ENCODE measurements at places on chromosomes 7 and 10. TPM values are rescaled to one million over a fixed set of nuclear protein-coding genes. Genes with fewer than 3 reads are reported as not detected.

DNA sequence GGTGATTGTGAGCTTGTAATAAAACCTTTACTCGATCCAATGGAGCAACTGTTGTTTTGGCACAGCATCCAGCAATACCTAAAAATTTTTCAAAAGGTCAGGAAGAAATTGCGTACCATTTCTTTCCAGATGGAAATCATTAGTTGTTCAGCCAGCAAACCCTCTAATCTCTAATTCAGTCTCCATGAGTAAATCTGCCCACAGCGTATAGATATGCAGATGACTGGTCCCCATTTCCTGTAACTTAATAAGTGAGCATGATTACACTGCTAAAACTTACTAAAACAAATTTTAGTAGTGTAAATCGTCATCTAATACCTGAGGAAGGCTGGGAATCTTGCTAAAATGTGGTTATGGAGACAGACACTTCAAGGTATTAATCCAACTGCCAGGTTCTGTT lies 10.6 kb downstream of the SLC25A16 start:
- no peaks in the 10 kb centered on the region for H3K27me3 ChIP-seq
- H3K4me3 ChIP-seq: no peak overlapping the region
- H3K4me1 ChIP-seq: no peaks in the 10 kb centered on the region
- no peak overlapping the region for H3K27ac ChIP-seq

GRCh38 chr7:103871473-103871872 lies 118.0 kb downstream of the RELN start:
- H3K27me3 ChIP-seq: no peaks in the 10 kb centered on the region
- H3K36me3 ChIP-seq: no peaks in the 10 kb centered on the region
- DNase-seq: no peak
- H3K4me1 ChIP-seq: no peaks in the 10 kb centered on the region
- no peak overlapping the region for H3K27ac ChIP-seq

Gene FKBP6
- total RNA-seq: not detected

DNA sequence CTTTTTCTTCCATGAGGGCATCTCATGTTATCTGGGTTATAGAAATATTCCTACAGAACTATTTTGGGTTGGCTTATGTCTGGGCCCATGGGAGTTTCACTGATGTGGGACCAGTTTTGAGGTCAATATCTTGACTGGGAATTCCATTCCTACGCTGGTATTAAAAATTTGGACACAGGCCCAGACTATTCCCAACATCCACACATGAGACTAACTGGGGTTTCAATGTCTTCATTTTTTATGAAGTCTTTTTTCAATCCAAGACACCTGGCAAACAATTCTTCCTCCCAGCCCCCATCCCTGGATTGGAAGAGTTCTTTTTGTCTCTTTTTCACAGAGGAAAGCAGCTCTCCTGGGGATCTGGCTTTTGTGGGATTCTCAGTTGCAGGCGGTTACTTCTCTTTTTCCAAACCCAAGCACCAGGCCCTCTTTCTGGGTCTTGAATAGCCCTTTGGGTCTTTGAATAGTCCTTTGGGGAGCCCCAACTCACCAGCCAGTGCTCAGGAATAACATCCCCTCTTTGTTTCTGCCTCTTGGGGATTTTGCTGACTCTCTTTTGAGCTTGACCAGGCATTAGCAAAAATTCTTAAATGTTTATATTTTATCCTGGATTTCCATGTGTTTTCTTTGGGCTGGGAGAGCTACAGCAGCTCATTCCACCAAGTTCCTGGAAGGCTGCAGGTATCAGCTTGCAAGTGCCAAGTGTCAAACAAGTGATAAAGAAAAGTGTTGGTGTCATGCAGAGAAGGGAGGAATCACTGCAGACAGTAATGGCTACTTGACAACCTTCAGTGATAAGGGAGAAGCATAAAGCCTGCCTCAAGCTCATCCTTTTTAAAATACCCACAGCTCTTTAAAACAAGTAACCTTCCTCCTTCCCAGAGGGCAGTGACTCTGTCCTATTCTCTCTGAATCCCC lies 234.3 kb downstream of the ADAM12 start:
- no peaks in the 10 kb centered on the region for H3K27me3 ChIP-seq
- H3K36me3 ChIP-seq: no peaks in the 10 kb centered on the region
- H3K27ac ChIP-seq: no peak overlapping the region
- H3K4me1 ChIP-seq: no peaks in the 10 kb centered on the region
- no peak for DNase-seq

DNA sequence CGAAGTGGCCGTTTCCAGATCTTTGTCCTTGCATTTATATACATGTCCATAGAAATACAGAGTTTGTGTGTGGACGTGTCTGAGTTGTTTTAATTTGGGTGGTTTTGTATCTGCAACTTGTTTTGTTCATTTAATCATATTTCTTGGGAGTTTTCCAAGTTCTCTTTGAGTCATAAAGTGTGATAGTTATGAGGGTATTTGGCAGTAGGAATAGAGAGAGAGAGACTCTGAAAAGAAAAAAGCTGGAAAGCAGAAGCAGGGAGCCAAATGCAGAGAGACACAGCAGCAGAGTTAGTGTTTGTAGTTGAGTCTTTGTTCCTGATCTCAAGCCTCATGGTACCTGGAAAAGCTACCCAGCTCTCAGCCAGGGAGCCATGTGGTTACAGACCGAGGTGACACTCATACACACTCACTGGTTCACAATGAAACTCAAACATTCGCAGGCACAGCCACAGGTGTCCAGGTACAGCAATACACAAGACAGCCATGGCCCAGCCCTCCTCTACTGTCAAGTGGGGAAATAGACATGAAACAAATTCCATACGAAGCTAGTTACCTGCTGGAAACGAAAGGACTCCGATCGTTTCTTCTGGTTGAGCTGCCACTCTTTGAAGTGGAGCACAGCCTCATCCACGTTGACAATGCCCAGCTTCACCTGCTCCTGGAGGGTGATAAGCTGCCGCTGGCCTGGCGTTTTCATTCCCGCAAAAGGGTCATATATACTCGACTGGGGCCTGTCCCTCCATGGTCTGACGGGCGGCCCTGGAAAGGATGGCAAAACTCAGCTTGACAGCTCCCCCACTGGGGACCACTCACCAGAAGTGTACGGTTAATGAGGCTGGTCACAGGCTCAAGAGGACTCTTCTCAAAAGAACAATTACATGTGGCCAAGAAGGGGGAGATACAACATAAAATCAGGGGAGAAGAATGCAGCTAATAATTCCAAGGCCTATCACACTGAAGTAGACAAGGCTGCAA lies 33.3 kb upstream of the TM9SF3 start:
- H3K4me1 ChIP-seq: no peaks in the 10 kb centered on the region
- no peaks in the 10 kb centered on the region for H3K36me3 ChIP-seq
- H3K27me3 ChIP-seq: no peaks in the 10 kb centered on the region

Gene FANK1
- total RNA-seq: 1.8 TPM

DNA sequence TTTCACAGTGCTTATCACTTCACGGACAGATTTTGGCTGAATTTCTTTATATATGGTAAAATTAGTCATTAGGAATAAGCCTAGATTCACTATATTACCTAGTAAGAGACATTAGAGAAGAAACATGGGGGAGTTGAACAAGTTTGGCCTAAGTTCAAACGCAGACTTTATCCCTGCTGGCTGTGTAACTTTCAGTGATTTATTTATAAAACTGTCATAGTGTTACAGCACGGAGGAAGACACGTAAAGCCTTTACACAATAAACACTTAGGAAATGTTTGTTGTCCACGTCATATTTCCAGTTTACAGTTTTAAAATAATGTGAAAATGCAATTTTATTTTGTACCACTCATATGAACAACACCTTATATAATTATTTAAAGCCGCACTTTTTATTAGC lies 661.5 kb downstream of the MAGI2 start:
- H3K4me3 ChIP-seq: no peak overlapping the region
- H3K36me3 ChIP-seq: no peaks in the 10 kb centered on the region
- no peaks in the 10 kb centered on the region for H3K4me1 ChIP-seq
- H3K27me3 ChIP-seq: no peaks in the 10 kb centered on the region
- no peak for DNase-seq

Gene TMEM120A
- 75.1 TPM for total RNA-seq

DNA sequence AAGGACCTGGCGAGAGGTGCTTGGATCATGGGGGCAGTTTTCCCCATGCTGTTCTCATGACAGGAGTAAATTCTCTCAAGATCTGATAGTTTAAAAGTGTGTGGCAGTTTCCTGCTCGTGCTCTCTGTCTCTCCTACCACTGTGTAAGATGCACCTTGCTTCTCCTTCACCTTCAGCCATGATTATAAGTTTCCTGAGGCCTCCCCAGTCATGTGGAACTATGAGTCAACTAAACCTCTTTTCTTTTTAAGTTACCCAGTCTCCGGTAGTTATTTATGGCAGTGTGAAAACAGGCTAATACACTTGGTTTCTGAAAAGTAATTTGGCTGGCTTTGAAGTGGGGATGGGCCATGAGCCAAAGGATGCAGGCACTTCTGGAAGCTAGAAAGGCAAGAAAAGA lies 268.0 kb upstream of the KAT6B start:
- no peak overlapping the region for H3K27ac ChIP-seq
- H3K36me3 ChIP-seq: no peaks in the 10 kb centered on the region
- H3K27me3 ChIP-seq: no peaks in the 10 kb centered on the region
- DNase-seq: no peak
- H3K4me3 ChIP-seq: no peak overlapping the region
- no peaks in the 10 kb centered on the region for H3K4me1 ChIP-seq

DNA sequence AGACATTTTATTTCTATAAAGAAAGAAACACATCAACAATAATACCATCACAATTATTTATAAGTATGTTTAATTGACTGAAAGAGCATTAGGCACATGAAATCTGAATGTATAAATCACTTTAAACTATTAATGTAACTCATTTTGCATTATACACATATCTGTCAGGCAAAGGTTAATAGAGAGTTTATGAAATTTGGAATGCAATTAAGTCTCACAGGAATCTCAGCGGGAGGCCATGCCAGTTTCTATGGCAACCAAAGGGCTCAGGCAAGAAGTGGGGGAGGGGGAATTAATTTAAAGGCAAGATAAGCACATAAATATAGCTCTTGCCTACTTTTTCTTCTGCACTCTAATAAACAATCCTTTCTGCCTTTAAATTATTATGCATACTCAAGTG lies 152.6 kb downstream of the SLC16A9 start:
- no peak for DNase-seq
- no peak overlapping the region for H3K4me3 ChIP-seq
- no peak overlapping the region for H3K27ac ChIP-seq
- no peaks in the 10 kb centered on the region for H3K4me1 ChIP-seq

DNA sequence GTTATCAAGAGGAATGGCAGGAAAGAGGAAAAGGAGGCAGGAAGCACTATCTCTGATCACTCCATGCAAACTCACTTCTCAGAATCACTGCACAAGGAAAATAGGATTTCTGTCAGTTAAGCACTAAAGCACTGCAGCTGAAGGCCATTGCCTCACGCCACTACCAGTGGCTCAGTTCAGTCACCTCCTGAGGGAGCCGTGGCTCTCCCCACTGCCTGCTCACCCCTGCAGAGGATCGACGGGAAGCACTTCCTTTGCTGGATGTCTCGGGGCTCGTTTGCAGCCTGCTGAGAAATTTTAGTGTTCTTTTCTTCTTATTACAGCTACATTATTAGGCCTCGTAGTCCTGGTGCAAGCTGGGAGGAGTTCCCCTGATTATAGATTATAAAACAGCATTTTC lies 90.1 kb upstream of the ADCY1 start:
- no peak overlapping the region for H3K4me3 ChIP-seq
- H3K4me1 ChIP-seq: no peaks in the 10 kb centered on the region
- no peak overlapping the region for H3K27ac ChIP-seq

GRCh38 chr7:116259156-116259870 lies 49.0 kb downstream of the TES start:
- DNase-seq: no peak
- no peak overlapping the region for H3K27ac ChIP-seq
- H3K27me3 ChIP-seq: no peaks in the 10 kb centered on the region
- H3K36me3 ChIP-seq: peaks cover 2% of the 10 kb centered on the region
- no peak overlapping the region for H3K4me3 ChIP-seq

Gene CEP55
- total RNA-seq: 0.55 TPM

Gene DPCD
- total RNA-seq: 5.5 TPM

GRCh38 chr7:50610521-50611277 lies 45.5 kb upstream of the DDC start:
- H3K27ac ChIP-seq: no peak overlapping the region
- peaks cover 13% of the 10 kb centered on the region for H3K36me3 ChIP-seq
- no peak overlapping the region for H3K4me3 ChIP-seq
- no peaks in the 10 kb centered on the region for H3K4me1 ChIP-seq
- no peaks in the 10 kb centered on the region for H3K27me3 ChIP-seq

Gene LUC7L2
- total RNA-seq: 103 TPM

DNA sequence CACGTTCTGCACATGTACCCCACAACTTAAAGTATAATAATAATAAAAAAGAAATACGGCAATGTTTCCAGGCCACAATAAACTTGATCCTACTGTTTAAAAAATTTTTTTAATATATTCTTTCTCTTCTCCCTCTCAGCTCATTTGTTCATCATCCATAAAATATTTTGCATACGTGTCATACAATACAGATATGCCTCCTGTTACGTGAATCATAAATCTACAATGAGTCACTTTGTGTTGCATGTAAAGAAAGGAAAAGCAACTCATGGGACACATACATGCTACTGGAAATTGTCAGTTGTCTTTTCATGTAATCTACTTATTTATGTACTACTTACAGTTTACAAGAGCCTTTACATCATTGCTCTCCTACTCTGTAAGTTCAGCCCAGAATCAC lies 1.1 kb upstream of the TECTB start:
- no peak for DNase-seq
- H3K4me3 ChIP-seq: no peak overlapping the region
- H3K36me3 ChIP-seq: no peaks in the 10 kb centered on the region
- H3K4me1 ChIP-seq: no peaks in the 10 kb centered on the region

DNA sequence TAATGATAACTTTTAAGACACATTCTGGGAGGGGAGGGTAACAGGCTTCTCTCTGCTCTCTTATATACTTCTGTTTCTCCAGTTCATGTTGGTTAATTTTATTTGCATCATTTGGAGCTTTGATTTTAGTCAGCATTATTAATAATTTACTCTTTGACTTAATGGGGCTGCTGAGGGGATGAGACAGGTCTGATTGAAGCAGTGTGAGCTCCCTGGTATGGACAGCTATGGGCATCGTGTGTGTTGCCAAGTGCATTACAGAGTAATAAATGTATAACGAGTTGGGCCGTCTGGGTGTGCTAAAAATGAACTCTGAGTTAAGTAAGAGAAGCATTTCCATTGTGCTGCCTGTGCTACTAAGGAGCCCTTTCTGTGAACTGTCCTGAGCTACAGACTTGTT lies 31.7 kb upstream of the IKZF1 start:
- H3K4me1 ChIP-seq: no peaks in the 10 kb centered on the region
- H3K36me3 ChIP-seq: no peaks in the 10 kb centered on the region
- no peaks in the 10 kb centered on the region for H3K27me3 ChIP-seq

DNA sequence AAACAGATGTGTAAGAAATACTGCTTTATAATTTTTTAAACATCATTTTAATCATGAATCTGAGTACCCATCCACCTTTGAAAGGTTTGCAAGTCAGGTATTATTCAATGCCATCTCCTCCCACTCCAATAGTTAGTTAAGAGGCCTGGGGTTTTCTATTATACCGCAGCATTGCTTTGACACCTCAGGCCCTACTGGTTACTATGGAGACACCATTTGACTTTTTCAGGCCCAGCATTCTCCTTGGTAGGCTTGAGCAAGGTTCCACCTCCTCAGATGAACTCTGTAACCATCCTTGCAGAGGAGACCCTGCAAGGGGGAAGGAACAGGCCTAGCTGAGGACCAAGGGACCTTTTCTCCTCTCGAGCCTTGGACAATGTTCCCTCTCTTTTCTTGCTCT lies 326.9 kb upstream of the NPSR1 start:
- H3K4me3 ChIP-seq: no peak overlapping the region
- no peak for DNase-seq
- no peaks in the 10 kb centered on the region for H3K36me3 ChIP-seq
- H3K4me1 ChIP-seq: no peaks in the 10 kb centered on the region
- no peaks in the 10 kb centered on the region for H3K27me3 ChIP-seq

GRCh38 chr7:1536743-1537534 lies 6.4 kb downstream of the MAFK start:
- peak overlapping the region; percentile 99 for H3K27ac ChIP-seq
- no peaks in the 10 kb centered on the region for H3K27me3 ChIP-seq
- no peaks in the 10 kb centered on the region for H3K36me3 ChIP-seq
- H3K4me1 ChIP-seq: no peaks in the 10 kb centered on the region
- peak overlapping the region; percentile 32 for H3K4me3 ChIP-seq

Gene TUBAL3
- total RNA-seq: not detected
